Spleen (tissue), 13 donors: ENCODE measurements at places on chromosomes 16 and 17. TPM values are rescaled to one million over a fixed set of nuclear protein-coding genes. Genes with fewer than 3 reads are reported as not detected.
A peak's percentile ranks its signal among the peaks of the same experiment; 100 is the strongest.

The SGCA gene
- total RNA-seq: 2.6 TPM

The EXOC3L1 gene
- total RNA-seq: 47.9 TPM

The HAS3 gene
- total RNA-seq: 0.85 TPM

The CARD14 gene
- 1.2 TPM for total RNA-seq

The MRC2 gene
- 41.3 TPM for total RNA-seq

The ANKFN1 gene
- not detected for total RNA-seq

The FOXL1 gene
- not detected for total RNA-seq

The SOST gene
- total RNA-seq: not detected

The CDR2L gene
- total RNA-seq: 2.0 TPM

The NLGN2 gene
- total RNA-seq: 8.7 TPM

- DNase-seq: peak; percentile 97
These were observed at the start of gene CSNK1D for GRCh38 chr17:82273327-82274133. TSS of gene CSNK1D (minus strand) at chr17:82273700. CDS start at chr17:82273381, 319 bp downstream.

DNA sequence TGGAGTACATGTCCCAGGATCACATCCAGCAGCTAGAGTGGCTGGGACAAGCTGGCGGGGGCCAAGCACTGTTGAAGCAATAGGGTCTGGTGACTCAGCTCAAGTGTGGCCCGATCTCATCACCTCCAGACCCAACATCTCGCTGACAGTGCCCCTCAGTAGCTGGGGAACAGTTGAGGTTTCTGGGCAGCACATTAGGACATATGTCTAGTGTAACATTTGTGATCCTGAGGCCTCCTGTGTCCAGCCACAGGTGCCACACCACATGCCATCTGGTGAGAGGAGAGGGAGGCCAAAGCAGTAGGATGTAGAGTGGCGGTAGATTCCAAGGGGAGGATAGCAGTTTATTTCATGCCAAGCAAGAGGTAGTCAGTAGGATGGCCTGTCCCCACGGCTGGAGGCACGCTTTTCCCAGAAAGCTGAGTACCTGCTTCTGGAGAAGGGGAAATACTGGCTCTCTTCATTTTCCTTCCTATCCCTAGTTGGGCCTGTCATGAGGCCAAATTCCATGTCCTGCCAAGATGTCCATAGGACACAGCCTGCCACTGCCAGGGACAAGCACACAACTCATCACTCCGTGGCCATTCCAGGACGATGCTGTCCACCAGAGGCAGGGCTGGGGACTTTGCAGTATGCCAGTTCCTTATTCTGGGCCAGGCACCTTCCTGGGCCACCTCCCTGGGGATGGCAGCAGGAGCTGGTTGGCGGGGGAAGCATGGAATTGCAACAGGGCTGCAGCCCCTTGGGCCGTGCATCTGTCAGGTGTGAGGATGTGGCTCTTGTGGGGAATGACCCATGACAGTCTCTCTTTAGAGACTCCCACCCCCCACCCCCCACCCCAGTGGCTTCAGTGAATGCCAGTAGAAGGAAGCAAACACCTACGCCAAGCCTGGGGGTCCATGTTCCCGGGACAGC, 24.0 kb downstream of the GGA3 start:
- DNase-seq: no peak

GRCh38 chr17:74759243-74759801, 10.9 kb downstream of the NHERF1 start:
- peak; percentile 89 for DNase-seq

DNA sequence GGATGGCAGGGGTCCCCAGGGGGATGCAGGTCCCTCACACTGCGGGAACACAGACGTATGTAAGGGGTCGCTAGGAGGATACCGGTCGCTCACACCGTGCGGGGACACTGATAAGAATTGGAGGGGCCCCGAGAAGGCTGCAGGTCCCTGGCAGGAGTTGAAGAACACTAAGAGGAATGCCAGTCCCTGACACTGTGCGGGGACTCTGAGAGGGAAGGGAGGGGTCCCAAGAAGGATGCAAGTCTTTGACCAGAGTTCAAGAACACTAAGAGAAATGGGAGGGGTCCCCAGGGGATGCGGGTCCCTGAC, 510 bp downstream of the ERCC4 start:
- DNase-seq: no peak

DNA sequence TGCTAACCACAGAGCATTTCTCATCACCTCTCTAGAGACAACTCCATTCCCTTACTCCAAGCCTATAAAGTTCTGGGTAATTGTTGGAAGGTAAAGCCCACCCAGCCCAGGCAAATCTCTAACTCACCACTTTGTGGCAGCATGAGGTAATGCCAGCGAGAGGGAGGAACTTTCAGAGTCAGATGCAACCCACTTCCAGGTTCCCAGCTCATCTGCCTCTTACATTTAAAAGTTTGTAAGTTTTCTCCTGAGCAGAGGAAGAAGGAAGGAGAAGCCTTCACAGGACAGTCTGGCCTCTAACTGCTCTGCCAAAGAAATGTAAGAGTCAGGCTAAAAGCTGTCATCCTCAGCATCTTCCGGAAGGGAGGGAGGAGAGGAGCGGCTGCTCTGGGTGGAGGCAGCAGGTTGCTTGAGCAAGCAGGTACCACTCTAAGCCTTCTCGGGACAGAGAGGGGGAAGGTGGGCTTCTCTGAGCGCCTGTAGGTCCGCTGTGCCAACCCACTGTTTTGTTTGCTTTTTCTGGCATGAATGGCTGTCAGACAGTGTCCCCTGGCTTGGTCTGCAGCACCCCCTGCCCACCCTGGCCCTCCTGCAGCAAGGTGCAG, 1.0 kb downstream of the ZNF319 start:
- no peak for DNase-seq

GRCh38 chr17:4788807-4789700, at the start of gene GLTPD2:
TSS of gene GLTPD2 (plus strand) at chr17:4788964. CDS start at chr17:4789012, 48 bp downstream.
- no peak for DNase-seq

GRCh38 chr17:43701318-43701743, 39.6 kb upstream of the MEOX1 start:
- DNase-seq: peak; percentile 84

DNA sequence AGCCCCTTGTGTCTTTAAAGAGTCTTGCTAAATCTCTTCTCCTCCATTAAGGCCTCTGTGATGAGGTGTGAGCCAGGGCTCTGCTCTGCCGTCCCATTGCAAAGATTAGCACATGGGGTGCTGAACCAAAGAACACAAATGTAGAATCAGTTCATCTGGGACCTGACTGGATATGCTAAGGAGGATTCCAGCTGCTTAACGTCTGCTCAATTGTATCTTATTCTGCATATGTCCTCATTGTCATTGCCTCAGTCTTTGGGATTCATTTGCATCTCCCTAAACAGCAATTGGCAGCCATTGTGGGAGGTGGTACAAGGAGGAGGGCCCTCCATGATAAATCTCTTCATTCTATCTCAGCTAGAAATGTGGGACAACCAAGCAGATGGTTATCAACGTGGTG, 106.3 kb upstream of the ADAMTS18 start:
- DNase-seq: no peak

DNA sequence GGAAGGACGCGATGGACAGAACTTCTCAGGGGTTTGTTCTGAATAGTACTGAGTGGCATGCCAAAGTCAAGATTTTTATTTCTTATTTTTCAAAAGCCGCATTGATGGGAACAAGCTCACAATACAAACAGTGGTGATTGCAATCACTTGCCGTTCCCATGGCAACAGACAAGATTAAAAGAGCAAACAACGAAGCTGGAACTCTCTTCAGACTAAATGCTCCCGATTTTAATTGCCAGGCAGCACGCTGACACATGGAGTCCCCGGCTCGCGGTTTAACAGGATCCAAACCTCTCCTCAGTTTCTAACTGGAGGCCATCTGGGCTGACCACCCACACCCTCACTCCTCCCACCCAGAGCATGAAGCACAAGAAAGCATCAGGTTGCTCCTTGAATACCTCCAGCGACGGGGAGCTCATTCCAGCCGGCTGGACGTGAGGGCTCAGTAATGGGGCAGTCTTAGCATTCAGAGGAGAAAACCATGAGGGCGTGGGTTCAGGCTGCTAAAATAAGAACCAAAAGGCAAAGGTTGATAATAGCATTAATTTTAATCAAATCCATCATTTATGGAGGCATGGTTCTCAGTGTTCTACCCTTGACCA, 41.5 kb downstream of the AIPL1 start:
- DNase-seq: no peak

GRCh38 chr16:51759329-51759728, 608.3 kb upstream of the SALL1 start:
- no peak for DNase-seq

DNA sequence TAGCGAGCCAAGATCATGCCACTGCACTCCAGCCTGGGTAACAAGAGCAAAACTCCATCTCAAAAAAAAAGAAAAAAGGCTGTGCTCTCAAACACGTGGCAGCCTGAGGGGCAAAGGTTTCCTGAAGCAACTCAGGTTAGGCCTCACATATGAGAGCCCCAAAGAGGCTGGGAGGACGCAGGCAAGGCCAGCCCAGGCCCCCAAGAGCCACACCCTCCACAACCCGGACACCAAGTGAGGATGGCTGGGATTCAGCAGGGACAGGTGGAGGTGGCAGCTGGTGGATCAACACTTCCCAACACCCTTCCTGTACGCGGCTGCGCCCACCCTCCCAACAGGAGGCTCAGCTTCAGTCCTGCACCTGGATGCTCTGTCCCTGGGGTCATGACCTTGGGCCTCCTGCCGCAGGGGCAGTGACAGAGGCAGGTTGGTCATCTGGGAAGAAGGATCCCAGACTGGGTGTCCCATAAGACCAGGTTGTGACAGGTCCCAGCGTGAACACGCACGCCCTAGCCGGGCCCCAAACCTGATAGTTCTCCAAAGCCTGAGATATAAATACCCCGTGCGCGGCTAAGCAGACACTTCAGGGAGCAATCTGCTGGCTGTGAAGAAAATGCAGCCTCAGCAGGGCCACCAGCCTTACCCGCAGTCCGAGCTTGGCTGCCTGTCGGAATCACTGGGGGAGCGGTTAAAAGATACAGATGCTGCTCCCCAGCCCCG, 78.1 kb downstream of the TIMM22 start:
- peak; percentile 60 for DNase-seq

GRCh38 chr16:82621781-82622180, 5.0 kb upstream of the CDH13 start:
- DNase-seq: no peak

GRCh38 chr16:10103700-10104099, 78.5 kb downstream of the GRIN2A start:
- no peak for DNase-seq

DNA sequence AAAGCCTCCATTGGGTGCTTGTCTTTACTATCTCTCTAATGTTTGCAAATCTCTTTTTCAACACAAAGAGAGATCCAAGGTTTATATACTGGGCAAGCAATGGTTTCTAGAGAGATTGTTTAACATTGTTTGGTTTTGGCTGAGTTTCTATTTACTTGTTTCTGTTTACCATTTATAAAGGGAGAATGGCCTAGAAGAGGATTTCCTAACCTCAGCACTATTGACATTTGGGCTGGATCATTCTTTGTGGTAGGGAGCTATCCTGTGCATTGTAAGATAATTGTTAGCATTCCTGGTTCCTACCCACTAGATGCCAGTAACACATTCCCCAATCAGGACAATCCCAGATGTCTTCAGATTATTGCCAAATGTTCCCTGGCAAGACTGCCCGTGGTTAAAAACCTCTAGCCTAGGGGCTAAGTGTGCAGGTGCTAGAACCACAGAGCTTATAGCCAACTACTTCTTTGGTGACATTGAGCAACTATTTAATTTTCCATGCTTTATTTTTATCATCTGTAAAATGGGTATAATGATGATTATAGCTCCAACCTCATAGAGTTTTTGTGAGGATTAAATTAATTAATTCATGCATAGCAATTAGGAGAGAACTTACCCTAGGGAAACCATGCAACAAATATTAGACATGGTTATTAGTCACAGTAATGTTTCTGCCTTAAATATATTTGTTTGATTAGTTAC, 413.9 kb upstream of the MAF start:
- no peak for DNase-seq

GRCh38 chr17:73105431-73105830, 12.9 kb upstream of the SLC39A11 start:
- DNase-seq: no peak

GRCh38 chr16:52613508-52613907, 66.6 kb upstream of the TOX3 start:
- no peak for DNase-seq

GRCh38 chr17:7479213-7480088, at the start of gene ZBTB4:
TSS of gene ZBTB4 (minus strand) at chr17:7479631. CDS start at chr17:7466801, 12,830 bp downstream.
- DNase-seq: peak; percentile 93

DNA sequence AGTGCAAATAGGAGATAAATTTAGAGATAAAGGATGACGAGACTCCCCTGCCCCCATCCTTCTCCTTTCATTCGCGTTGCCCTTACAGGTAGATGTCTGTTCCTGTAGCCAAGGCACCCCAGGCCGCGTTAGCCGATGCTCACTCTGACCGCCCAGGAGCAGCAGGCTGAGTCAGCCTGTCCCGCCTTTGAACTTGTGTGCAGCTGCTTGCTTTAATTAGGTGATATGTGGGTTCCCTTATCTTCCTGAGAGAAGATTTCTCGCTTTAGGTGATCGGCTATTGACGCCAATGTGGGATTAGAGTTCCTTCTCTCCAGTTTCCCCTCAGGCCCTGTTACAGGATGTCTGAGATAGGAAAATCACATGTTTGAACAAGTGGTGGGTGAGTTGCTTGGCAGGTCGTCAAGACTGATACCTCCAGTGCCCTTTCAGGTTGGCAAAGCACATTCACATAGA, 119.5 kb downstream of the MSI2 start:
- no peak for DNase-seq

- DNase-seq: peak; percentile 84
These were observed 3.8 kb downstream of the PRR29 start for GRCh38 chr17:64001763-64002529.
